ENCODE measurements at places on chromosomes 13 and 19.
A peak's percentile ranks its signal among the peaks of the same experiment; 100 is the strongest.

GRCh38 chr13:22592515-22592914 is 588.3 kb upstream of the SGCG start:
- DNase-seq: no peak

GRCh38 chr13:98397221-98397620 is 179.7 kb downstream of the STK24 start:
- no peak for DNase-seq

DNA sequence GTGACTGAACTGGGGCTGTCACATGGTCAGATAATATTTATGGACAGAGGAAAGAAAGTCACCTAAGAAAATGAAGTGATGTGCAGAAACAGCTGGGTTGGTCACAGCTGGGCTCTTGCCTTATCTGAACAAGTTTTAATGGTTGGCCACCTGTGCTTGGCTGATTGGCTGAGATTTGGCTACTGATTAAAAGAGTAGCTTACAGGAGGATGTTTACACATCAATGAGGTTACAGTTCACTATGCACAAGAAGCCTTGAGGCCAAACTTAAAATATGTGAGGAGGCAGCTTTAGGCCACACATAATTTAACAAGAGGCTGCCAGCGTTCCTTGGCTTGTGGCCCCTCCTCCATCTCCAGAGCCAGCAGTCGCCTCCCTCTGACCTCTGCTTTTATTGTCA is 99.2 kb upstream of the C1QTNF9B start:
- DNase-seq: no peak

DNA sequence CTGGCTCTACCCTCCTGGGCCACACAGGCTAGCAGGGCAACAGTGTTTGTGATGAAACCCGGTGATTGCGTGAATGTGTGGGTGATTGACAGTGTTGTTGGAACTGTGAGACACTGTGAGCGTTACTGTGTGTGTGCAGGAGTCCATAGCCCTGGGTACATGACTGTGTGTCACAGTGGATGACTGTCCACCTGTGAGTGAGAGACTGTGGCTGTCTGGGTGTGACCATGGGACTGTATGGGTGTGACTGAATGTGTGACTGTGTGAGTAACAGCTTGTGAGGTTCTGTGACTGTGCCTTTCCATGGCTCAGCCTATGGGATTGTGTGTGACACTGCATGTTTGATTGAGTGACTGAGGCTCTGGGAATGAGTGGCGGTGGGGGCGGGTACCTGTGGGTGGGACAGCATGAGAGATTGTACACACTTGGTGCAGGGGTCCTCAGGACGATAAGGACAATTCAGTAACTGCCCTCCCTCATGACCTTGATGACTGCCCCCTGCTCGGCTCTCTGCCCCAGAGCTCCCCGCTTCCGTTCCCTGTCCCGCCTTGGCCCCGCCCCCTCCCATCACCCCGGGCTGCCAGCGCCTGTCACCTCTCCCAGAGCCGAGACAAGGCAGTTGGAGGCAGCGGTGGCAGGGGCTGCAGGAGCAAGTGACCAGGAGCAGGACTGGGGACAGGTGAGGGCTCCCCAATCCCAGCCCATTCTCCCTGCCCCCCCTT is at the start of gene GIPR:
TSS of gene GIPR (plus strand) at position 602 of the 722 bp plus-strand sequence. CDS start 1,300 bp downstream, outside the sequence.
- peak; percentile 70 for DNase-seq

GRCh38 chr13:27309401-27309958 is 38.9 kb downstream of the RASL11A start:
- DNase-seq: no peak

- peak; percentile 40 for DNase-seq
Observed at GRCh38 chr13:76723551-76724232, 162.5 kb downstream of the KCTD12 start.

GRCh38 chr13:59771272-59771671 is 392.5 kb downstream of the DIAPH3 start:
- no peak for DNase-seq

- DNase-seq: no peak
Observed at GRCh38 chr13:67197704-67198103, 32.4 kb downstream of the PCDH9 start.

- DNase-seq: peak; percentile 83
Observed at GRCh38 chr13:113448545-113448884, 4.8 kb downstream of the ADPRHL1 start.

- no peak for DNase-seq
Observed at GRCh38 chr13:31346891-31347290, 147.1 kb downstream of the B3GLCT start.

GRCh38 chr13:21054313-21054712 is 7.1 kb downstream of the LATS2 start:
- DNase-seq: no peak

DNA sequence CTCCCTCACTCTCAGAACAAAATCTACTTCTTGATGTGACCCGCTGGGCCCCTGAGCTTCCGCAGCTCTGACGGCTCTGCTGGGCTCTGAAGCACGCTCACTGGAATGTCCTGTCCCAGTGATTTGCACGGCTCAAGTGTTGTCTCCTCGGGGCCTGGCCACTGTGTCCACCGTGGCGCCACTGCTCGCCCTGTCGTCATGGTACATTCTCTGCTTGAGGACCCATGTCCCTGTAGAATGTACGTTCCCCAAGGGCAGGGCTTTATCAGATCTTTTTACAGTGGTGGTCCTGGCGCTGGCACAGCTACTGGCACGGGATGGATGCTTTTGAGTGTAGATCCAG is 12.1 kb downstream of the KLHL26 start:
- DNase-seq: peak; percentile 59

GRCh38 chr13:52932649-52933048 is 84.2 kb upstream of the PCDH8 start:
- no peak for DNase-seq

DNA sequence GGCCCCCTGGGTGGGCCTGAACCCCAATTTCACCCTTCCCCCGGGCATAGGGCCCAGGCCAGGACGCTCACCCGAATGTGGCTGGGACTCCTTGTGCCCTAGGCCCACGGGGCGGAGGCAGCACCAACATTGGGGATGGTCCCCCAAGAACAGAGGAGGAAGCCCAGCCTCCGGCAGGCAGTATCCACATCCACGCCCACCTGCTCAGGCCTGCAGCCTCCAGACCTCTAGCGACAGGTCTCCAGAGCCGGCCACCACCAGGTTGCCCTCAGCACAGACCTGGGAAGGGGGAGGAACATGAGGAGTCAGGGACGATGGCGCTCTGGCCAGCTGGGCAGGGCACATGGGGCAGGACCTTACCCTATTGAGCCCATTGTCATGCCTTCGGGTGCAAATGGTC is 1.2 kb downstream of the GNG14 start:
- no peak for DNase-seq

DNA sequence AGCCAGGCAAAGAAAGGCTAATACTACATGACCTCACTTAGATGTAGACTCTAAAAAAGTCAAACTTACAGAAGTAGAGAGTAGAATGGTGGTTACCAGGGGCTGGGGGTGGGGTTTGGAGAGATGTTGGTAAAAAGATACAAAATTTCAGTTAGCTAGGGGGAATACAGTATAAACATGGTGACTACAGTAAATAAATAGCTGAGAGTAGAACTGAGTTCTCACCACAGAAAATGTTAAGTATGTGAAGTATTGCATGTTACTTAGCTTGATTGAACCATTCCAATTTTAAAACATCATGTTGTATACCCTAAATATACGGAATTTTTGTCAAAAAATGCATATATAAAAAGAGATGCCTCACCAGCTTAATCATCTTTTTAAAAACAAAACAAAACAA is 67.5 kb upstream of the DOCK9 start:
- DNase-seq: no peak

Measured in Right ventricle myocardium superior (tissue), 1 donor.